ENCODE measurements at places on chromosomes 7 and 10.

DNA sequence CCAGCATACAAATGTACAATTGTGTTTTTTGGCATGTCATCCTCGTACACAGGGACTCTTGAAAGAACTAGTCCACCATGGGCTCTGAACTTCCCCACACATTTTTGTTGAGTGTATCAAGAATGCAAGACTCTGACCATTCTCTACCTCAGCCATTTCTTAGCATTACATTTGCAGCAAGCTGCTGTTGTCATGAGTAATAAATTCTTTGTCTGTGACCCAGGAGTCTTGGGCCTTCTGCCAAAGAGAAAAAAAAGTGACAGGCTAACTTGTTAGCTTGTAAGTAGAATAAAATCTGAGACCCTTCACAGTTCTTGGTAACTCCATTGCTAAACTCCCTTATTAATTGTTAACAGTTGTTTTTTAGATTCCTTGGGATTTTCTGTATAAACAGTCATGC, 542.3 kb upstream of the MBL2 start:
- no peak for DNase-seq

DNA sequence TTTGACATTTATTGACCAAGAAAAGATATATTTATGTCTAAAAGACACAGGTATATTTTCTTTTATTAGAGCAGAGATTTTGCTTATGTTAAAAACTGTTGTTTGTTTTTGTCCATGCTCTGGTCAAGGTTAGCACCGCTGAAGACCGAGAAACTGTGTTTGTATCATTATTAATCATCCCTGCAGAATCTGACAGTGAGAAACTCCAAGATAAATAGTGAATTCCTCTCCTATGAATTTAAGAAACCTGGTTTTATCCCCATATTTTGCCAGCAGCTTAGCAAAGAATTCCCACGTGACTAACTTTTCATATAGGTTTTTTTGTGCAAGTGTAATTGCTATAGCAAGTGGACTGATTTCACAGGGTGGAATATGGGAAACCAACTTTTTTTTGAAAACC, 77.6 kb downstream of the FRMD4A start:
- no peak for DNase-seq

DNA sequence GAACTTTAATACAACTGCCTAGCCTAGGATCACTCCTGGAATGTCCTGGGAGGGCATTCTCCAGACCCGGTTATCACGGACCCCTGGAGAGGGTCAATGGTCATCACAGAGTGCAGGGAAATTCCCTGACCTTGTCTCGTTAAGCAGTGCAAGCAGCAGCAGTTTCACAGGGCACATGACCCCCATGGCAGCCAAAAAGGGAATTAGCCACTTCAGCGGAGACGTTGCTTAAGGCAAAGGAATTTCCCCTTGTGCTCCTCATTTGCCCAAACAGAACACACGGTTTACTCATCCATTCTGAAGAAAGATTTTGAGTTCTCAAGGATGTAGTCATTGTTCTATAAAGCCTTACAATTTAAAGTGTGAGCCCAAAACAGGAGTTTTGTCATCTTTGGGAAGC, 260.3 kb downstream of the SNX13 start:
- no peak for DNase-seq

DNA sequence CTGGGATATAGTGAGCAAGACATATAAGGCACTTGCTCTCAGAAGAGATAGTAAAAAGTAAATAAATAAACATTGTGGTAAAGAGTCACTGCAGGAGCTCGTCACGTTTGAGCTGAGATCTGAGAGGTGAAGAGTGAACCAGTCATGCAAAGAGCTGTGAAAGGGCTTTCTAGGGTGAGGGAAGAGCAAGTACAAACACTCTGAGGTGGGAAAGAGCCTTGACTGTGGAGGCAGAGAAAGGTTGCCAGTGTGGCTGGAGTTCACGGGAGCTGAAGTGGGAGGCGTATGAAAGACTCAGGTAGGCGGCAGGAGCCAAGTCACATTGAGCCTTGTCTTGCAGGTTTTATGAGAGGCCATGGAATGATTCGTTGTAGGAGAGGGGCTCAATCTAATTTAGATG, 141.0 kb downstream of the C1GALT1 start:
- DNase-seq: no peak

- DNase-seq: no peak
Observed at GRCh38 chr10:112536663-112537062, 89.6 kb downstream of the VTI1A start.

DNA sequence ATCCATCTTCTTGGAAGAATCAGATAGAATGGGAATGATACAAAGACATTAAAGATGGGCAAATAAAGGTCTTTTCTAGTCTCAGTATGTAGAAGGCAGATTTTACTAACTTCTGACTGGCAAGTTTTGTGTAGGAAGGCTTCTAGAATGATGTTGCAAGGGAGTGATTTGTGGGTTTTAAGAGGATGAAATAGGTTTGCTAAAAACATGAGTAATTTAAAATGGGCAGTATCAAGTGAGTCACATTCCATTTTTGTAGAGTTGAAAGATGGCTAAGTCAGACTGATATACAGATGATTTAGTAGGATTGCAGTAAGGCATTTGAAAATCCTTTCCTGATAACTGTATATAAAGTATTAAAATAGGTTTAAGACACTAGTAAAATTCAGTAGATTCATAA, 777.4 kb downstream of the SORCS1 start:
- DNase-seq: no peak

GRCh38 chr10:31413325-31413724, 94.3 kb downstream of the ZEB1 start:
- no peak for DNase-seq

- no peak for DNase-seq
Observed at GRCh38 chr7:156684661-156685060, 44.1 kb downstream of the RNF32 start.

- no peak for DNase-seq
Observed at GRCh38 chr7:151269511-151269910, 21.0 kb upstream of the SMARCD3 start.

GRCh38 chr10:5508161-5508604, 8.8 kb upstream of the CALML5 start:
- no peak for DNase-seq

GRCh38 chr10:47346581-47347302, 1.4 kb upstream of the RBP3 start:
- no peak for DNase-seq

DNA sequence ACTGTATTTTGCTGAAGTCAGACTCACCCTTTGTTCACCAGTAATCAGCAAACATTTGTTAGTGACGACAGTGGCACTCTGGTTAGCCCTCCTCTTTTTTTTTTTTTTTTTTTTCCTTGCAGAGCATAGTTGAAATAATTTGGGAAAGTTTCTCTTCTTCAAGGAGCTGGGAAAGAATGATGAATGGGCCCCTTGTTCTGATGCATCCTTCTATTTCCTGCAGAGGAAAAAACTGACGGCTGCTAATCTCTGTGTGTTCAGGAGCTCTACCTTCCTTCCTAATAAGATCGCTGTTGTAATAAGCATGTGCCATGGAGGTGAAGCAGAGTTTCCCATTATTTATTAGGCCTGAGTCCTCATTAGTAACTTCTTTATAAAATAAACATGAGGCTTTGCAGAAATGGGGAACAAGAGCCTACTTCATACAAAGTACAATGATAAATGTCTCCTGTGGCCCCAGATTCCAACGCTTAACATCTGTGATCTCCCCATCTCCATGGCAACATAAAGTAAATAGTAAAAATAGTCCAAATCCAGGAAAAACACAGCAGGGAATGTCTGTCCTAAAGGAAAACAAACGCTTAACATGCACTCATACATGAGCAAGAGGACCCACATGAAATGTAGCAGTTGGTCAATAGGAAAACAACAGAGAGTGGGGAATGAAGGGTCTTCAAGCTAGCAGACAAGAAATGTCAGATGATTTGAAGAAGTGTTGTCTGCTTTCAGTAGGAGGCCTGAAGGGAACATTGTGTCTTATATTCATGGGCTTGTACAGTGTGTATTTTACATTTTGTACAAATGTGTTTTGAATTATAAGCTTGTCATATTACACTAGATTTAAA, 59.1 kb upstream of the CALD1 start:
- no peak for DNase-seq

- no peak for DNase-seq
Observed at GRCh38 chr7:112414855-112415490, 35.3 kb upstream of the IFRD1 start.

GRCh38 chr7:25845464-25845863, 306.5 kb upstream of the NFE2L3 start:
- DNase-seq: no peak

DNA sequence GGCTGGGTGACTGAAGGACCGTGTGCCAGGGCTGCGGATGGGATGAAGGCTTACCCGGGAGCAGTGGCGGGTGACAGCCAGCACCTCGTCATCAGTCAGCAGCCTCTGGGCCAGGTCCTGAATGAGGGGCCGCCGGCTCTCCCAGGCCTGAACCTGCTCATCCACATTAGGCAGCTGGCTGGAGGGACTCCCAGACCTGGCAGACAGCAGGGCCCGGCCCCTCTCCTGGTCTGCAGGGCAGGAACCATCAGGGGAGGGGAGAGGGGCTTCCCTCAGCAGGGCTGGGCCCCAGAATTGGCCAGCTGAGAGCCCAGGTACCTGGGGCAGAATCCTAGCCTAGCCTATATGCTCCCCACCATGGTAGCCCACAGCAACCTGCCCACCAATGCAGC, 15.4 kb downstream of the PDZD7 start:
- DNase-seq: no peak

- no peak for DNase-seq
Observed at GRCh38 chr10:89312973-89313372, 11.1 kb downstream of the IFIT2 start.

DNA sequence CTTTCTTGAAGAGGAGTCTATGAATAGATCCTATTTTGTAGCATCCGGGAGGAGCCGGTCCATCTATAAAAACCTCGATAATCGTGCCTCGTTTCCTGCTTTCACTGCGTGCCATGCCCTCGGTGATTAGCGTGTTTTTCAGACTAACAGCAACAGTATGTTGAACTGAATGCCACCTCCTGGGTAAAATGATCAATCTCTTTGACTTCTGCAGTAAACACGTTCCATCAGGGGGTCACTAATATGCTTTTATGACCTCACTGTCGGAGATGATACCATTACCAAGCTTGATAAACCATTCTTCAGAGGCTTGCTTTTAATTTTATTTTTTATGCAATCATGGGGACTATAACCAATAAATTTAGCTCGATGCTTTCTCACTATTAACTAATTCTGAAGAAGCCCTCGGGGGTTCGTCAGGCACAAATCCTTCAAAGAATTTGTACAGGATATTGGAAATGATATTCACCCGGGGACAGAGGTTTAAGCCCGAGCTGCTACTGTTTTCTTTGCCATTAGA, 228.3 kb downstream of the ADARB2 start:
- DNase-seq: no peak

DNA sequence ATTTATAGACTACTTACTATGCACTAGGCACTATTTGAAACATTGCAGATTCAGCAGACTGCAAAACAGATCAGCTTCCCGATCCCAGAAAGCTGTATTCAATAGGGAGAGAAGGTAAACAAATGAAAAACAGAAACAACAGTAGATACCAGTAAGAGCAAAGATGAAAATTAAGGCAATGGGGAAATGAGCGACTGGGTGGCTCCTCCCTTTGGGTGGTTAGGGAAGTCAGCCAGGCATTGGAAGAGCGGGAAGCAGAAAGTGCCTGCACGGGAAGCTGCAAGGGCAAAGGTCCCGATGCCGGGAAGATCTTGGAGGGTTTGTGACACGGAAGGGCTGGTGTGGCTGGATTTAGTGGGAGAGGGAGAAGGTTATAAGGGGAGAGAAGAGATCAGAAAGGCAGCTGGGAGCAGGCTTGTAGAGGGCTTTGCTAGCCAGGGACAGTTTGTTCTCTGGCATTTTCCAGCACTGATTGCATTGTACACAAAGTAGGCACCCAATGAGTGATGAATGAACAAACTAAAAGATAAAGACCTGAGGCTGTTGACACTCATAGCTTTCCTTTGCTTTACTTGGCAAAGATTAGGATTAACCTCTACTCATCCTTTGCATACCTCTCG, 67.8 kb downstream of the NAMPT start:
- no peak for DNase-seq

DNA sequence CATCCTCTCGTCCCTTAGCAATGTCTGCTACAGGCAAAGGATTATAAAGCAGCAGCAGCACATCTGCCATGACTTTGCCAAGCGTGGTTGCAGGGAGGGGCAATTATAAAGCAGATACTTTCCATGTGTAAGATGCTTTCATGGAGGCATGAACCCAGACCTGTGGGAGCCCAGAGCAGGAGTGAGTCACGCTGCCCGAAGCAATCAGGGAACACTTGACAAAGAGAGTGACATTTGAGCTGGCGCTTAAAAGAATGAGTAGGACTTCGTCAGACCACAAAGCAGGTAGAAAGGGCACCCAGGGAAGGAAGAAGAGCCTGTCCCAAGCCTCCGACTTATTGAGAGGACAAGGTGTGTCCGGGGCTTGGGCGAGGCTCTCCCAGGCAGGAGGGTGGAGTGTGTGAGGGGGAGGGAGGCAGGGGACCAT, 147.2 kb downstream of the MYOF start:
- DNase-seq: no peak

DNA sequence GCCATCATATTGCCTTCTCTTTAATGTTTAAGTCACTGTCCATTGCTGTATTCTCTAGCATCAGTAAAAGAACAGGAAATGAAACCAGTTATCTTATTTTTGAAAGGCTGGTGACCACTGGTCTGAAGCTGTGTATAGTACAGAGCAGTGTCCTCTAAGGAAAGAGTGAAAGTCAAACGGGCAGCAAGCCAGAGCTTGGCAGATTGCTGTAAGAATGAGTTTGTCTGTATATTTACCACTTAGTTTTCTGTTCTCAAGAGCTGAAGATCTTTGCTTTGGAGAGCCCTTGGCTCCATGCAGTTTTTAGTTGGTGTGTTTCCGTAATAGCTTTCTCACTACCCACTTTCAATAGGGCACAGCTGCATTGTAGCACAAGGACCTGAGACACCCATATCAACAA, 31.9 kb downstream of the PCBD1 start:
- no peak for DNase-seq

DNA sequence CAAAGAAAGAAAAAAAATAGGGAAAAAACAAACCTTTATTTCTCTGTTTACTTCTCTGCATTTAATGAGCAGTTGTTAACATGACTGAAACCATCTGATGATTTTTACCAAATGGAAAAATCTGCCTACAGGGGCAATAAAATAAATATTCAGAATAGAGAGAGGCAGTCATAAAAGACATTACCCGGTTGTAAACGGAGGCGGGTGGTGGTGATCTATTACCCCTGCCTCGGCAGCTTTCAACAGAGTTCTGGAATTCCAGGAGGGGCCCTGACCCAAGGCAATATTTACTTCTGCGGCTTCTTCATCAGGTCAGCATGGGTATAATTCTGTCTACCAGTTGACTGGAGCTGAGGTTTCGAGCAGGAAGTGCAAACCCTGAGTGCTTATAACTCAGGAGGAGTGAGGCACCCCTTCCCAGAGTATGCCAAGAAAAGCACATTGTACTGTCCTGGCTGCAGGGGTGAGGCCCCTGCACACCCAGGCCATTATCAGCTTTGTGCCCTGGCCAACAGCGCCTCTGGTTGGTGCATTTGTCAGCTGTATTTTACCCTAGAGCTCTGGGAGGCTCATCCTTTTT, 8.2 kb upstream of the CXCL12 start:
- DNase-seq: no peak

- DNase-seq: no peak
Observed at GRCh38 chr7:12747687-12748306, 60.4 kb downstream of the ARL4A start.
